ENCODE measurements at places on chromosomes 6 and 20.

DNA sequence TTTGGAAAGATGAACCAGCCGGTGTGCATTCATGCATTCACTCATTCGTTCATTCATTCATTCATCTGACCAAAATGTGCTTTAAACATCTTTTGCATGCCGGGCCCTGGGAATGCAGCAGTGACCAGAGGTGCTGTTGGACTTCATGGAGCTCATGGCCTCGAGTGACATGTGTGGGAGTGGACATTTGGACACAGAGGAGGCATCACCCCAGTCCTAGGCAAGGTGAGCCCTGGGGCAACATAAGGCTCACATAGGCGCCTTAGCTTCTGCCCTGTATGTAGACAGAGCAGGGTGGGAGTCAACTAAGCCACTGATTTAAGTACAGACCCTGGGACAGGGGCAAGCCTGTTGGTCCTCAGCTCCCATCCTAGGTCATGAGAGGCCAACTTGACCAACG lies 71.6 kb downstream of the STK35 start:
- DNase-seq = no peak

DNA sequence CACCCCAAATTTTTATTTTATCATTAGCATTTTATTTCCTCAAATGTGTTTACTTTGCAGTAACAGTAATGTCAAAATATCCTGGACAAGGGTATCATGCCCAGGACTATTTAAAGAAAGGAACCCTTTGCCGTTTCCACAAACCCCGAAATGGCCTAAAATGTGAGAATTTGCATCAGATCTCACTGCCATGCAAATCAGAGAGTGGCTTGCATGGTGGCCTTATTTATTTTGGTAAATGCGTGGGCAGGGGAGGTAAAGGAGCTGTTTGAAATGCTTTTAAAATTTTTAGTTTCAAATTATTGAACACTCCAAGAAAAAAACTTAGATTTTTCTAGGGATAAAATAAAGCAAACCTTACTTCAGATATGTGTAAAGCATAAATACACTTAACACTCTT lies 43.8 kb downstream of the ADAT2 start:
- no peak for DNase-seq

GRCh38 chr6:160104821-160105517 lies 16.6 kb upstream of the SLC22A1 start:
- no peak for DNase-seq

DNA sequence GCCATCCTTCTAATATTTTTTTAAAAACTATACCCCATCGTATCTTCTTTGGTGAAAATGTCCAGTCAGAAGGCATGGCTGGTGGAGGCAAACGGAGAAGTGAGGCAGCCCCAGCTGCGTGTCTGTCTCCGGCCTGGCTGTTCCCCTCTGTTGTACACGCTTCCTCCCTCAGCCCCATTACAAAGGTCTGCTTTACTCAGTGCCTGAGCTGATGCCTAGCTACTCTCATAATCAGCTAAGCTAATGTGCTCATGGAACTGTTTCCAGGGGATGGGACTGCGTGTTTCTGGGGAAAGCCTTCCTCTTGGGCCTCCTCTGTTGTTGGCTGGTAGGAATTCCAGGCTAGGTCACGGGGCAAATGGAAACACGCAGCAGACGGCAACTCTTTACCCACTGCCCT lies 67.3 kb downstream of the PPP1R3G start:
- no peak for DNase-seq

DNA sequence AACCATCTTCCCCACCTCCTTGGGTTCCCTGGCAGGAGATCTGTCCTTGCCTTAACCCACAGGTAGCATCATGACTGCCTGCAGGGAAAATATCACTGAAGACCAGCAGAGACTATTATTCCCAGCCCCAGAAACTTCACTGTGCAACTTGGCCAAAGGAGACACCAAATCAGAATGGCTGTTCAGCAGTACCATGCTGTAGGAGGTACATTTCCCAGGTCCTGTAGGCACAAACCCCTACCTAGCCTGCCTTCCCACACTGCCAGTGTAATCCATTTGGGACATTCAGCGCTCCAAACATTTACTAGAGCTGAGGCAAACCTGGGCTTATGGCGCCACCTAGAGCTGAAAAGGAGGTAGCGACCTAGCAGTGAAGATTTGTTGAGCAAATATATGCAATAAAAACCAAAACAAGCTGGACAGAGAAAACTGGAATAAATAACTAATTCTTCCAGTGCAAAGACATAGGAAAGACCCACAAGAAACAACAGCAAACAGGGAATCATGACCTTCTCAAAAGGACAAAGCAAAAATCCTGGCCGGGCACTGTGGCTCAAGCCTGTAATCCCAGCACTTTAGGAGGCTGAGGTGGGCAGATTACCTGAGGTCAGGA lies 60.3 kb downstream of the VTA1 start:
- DNase-seq = peak; percentile 46

DNA sequence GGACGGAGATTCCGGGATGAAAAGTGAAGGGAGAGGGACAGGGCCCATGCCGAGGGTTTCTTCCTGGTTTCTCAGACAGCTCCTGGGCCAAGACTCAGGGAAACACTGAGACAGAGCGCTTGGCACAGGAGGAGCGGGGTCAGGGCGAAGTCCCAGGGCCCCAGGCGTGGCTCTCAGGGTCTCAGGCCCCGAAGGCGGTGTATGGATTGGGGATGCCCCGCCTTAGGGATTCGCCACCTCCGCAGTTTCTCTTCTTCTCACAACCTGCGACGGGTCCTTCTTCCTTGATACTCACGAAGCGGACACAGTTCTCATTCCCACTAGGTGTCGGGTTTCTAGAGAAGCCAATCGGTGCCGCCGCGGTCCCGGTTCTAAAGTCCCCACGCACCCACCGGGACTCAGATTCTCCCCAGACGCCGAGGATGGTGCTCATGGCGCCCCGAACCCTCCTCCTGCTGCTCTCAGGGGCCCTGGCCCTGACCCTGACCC lies 55.0 kb upstream of the HLA-A start:
- DNase-seq = peak; percentile 38

DNA sequence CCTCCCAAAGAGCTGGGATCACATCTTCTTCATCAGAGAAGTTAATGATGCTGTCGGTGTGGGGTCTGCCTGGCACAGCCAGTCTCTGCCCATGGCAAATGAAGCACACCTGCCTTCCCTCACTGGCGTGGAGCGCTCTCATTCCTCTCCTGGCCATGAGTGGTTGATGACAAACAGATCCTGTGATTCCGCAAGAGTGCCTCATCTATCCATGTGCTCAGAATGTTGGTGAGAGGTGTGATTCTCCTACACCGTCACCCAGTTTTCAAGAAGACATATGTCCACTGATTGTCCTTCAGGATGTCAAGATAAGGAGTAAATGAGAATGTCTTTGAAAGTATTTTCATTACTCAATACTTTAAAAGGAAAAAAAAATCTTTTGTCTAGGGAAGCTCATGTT lies 97.5 kb upstream of the GGTLC1 start:
- no peak for DNase-seq

GRCh38 chr6:113362301-113363047 lies 494.7 kb upstream of the MARCKS start:
- DNase-seq = no peak

- DNase-seq = peak; percentile 82
Measured at GRCh38 chr20:44733341-44734069, 12.2 kb upstream of the KCNK15 start.

- DNase-seq = no peak
Measured at GRCh38 chr6:139536751-139537617, 162.5 kb upstream of the CITED2 start.

GRCh38 chr6:170192905-170193304 lies 98.0 kb downstream of the DLL1 start:
- DNase-seq = no peak

DNA sequence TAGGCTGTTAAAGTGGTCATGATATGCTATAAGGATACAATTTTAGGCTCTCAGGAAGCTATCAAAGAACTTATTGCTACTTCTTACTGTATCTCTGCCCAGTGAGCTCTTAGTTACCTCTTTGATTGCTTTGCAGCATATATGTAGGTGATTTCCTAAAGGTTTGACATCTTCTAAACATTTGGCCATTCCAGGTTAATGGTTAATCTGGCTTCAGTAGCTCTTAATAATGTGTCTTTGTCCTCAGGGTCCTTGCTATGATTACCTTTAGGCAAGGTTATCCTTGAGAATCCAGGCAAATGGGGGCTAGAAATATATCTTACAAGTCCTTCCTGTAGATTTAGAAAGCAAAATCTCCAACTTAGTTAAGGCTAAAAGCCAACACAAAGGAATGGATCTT lies 575.4 kb downstream of the TFAP2B start:
- DNase-seq = no peak

GRCh38 chr6:166678426-166678825 lies 51.4 kb upstream of the RPS6KA2 start:
- DNase-seq = no peak

- no peak for DNase-seq
Measured at GRCh38 chr6:140711019-140711613, 1336.7 kb upstream of the CITED2 start.

DNA sequence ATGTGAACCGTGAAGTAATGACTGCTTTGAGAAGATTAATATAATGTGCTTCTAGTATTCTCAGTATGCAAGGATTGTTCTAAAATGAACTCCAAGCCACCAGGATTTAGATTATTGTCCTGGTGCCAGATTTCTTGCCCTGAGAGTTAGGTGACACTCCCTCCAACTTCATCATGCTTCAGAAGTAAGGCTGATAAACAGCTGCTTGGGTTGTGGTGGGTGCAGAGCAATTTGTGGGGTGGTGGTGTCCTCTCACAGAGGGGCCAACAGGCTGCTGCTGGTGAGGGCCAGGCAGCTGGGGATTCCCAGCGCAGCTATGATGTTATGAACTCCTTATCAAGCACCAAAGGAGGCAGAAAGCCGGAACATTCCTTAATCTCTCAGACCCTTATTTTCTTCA lies 114.6 kb downstream of the MCHR2 start:
- DNase-seq = no peak

- no peak for DNase-seq
Measured at GRCh38 chr6:155141002-155141401, 122.8 kb upstream of the CLDN20 start.

DNA sequence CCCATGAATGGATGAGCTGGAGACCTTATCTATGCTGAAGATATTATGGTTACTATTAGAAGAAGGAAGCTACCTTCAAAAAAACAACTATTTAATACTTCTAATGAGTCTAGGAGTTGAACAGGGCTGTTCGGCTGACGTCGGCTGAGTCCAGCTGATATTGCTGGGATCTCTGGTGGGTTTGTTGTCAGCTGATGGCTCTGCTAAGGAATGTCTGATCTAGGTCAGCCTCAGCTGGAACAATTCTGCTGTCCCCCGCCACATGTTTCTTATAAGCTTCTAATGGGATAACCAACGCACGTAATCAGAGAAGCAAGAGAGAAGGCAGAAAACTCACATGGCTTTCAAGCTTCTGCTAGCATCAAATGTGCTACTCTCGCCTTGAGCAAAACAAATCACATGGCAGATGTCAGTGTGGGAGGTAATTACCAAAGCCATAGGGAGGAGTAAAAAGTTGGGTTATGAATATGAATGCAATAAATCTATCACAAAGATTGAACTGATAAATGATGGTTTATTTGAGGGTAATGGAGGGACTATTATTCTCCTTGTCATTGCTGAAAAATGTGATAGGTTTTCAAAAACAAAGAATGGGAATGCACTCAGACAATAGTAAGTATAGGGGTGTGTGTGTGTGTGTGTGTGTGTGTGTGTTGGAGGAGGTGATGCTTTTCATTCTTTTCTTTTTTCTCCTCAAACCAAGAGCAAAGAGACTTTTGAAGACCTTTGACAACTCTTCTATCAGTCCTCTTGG lies 71.5 kb downstream of the BTBD3 start:
- DNase-seq = no peak

- peak; percentile 26 for DNase-seq
Measured at GRCh38 chr6:30357678-30358540, 13.0 kb downstream of the RPP21 start.

GRCh38 chr6:140058863-140059262 lies 684.4 kb upstream of the CITED2 start:
- DNase-seq = no peak

- no peak for DNase-seq
Measured at GRCh38 chr6:110340392-110340965, 17.7 kb downstream of the METTL24 start.

DNA sequence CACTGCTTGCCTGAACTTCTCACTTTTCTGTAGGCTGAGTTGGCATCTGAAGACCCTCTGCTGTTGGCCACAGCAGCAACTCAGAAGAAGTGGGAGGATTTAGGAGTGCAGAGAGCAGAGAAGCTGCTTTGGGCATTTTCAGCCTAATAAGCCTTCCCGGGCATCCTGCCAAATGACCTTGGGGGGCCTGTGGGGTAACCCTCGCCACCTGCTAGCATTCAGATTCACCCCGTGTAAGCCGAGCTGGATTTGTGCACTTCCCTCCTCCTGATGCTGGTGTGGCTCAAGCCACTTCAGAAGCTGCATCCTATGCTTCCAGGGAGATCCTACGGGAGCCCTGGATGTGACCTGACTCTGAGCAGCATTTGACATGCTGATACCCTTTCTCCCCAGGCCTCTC lies 114.8 kb downstream of the LRFN2 start:
- no peak for DNase-seq

DNA sequence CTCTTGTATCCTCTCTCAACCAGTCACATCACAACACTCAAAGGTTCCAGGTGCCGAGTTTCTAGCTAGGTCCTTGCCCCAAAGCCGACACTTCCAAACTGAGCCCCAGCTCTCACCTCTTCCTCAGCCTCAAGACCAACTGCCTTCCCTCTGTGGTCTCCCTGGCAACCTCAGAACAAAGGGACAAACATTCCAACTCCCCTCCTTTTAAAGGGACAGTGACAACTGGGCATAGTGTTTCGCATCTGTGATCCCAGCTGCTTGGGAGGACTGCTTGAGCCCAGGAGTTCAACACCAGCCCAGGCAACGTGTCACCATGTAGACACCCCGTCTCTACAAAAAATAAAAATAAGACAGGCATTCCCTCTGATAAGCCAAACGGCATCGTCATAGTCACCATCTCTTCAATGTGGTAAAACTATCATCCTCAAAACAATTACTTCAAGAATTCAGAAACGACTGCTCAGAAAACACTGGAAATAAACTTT lies 11.3 kb downstream of the DIDO1 start:
- no peak for DNase-seq

- DNase-seq = no peak
Measured at GRCh38 chr20:47980336-47981177, 195.3 kb upstream of the SULF2 start.

- peak; percentile 52 for DNase-seq
Measured at GRCh38 chr6:145929037-145929633, 35.0 kb downstream of the SHPRH start.

GRCh38 chr6:14038467-14039437 lies 78.8 kb upstream of the CD83 start:
- DNase-seq = no peak

GRCh38 chr6:165817148-165817547 lies 154.1 kb upstream of the PDE10A start:
- no peak for DNase-seq

- DNase-seq = no peak
Measured at GRCh38 chr6:97218912-97219311, 64.1 kb downstream of the MMS22L start.
